Stimulated activated naive CD4-positive, alpha-beta T cell treated with Interleukin-2 at 50 U/mL for 16 hours (primary cell): ENCODE measurements at places on chromosomes 6 and 20.

GRCh38 chr6:3455569-3456394 is 1.1 kb downstream of the SLC22A23 start:
- no peak for DNase-seq

DNA sequence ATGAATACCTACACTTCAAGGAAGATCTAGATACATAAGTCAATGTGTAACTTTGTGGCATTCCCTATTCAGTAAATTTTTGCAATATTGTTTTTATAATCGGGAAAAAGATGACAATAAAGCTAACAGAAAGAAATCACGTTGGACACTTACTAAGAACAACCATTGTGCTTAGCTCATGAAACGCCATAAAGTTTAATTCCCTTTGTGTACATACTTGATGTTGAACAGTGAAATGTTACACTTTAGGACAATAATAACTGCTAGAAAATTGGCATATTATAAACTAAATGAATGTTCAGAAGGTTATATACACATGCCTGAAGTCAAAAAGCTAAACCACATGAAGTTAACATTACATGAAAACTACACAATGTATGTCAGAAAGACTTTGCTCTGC is 153.2 kb downstream of the TASP1 start:
- DNase-seq: no peak

DNA sequence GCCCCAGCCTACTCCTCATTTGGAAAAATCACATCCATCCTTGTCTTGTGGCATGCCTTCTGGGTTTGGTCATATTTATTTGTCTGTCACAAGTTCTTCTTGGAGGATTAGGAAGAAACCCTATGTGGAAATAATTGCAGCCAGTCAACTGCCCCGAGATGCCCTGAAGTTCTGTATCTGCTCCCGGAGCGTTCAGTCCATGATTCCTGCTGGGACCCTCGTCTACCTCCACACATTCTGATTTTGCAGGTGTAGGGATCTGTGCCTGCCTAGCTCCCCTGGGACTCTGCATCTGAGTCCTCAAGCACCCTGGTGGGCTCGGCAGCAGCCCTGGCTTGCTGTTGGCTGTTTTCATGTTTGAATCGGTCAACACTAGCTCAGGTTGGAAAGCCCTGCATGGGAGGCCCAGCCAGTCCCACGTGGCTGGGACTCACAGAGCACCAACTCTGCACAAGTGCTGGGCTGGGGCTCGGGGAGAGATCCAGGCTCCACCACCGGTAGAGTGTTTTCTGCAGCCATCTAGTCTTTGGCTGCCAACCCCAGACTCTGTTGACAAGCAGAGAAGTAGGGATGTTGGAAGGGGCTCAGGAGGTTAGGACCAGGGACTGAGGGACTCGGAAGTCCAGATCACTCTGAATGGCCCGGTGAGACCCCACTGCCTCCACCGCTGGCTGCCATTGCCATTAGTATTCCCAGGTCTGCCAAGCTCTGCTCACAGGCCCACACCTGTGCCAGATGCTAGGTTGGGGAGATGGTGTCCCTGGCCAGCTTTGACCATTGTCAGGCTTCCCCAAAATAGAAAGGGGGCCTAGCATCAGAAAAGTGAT is 183.5 kb upstream of the CST7 start:
- no peak for DNase-seq

DNA sequence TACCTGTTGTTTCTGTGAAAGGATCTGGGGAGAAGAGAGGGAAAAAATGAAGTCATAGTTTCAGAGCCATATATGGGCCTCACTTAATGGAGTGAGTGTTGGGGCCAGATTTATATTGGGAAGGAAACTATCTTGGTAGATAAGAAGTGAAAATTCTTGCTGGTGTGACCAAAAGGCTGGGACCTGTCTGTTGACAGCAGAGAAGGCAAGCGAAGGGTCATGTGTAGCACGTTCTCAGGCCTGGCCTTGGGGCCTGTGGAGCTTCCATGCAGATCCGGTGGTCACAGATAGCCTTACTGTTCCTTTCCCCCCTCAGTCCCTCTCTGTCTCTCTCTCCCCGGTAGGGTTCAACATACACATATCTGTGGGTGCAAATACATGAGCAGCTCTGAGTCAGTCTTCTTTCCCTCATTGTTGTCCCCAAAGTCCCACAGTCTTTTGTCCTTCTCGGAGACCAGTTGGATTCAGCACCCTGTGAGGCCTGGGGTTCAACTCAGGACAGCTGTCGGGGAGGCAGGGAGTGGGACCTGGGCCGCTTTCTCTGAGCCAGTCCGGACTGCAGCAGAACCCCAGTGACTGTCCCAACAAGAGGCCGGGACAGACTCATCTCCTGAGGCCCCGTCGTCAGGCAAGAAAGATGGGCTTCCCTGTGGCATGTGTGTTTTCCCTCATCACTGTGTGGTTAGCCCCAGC is 34.6 kb downstream of the PPP1R14C start:
- no peak for DNase-seq

DNA sequence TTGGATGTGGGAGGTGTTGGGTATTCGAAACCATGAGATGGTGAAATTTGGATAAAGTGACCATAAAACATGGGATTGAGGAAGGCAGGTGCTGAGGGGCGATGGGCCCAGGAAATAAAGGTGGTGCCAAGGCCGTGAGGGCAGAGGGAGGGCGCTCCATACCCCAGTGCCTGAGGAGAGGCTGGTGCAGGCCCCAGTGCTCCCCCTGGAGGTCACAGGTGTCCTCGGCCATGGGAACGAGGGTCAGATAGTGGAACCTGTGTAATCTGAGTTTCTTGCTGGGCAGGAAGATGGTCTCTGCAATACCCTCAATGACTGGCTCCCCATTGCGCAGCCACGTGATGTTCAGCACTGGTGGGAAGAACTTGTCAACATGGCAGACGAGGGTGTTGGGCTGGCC is 16.2 kb downstream of the HLA-DPB1 start:
- peak; percentile 57 for DNase-seq

- DNase-seq: no peak
Observed at GRCh38 chr6:23306251-23306950, 737.0 kb downstream of the HDGFL1 start.

- no peak for DNase-seq
Observed at GRCh38 chr6:39930540-39930939, 3.7 kb downstream of the MOCS1 start.

DNA sequence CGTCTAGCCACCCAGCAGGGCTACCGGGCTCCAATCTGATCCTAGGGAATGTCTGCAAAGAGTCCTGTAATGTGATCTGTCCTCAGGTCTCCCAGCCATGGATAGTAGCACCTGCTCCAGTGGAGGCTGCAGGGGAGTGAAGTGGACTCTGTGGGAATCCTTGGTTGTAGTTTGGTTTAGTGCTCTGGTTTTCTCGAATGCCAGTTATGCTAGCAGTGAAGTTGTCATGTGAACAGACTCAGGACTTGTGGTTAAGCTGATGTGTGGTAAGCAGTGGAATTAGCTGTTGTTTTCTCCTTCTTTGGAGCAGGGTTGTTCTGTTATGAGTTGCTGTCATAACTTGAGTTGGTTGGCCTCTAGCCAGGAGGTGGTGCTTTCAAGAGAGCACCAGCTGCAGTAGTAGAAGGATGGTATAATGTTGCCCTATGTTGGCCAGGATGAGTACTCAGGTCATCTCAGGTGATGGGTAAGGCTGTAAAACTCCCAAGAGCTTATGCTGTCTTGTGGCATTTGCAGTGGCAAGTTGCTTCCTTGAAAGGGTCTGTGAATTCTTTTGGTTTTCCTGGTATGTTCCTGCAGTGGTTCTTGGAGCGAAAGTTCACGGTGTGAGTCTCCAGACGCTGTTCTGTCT is 390.2 kb downstream of the UTRN start:
- DNase-seq: peak; percentile 12

- no peak for DNase-seq
Observed at GRCh38 chr6:33591424-33592032, 11.5 kb upstream of the BAK1 start.

DNA sequence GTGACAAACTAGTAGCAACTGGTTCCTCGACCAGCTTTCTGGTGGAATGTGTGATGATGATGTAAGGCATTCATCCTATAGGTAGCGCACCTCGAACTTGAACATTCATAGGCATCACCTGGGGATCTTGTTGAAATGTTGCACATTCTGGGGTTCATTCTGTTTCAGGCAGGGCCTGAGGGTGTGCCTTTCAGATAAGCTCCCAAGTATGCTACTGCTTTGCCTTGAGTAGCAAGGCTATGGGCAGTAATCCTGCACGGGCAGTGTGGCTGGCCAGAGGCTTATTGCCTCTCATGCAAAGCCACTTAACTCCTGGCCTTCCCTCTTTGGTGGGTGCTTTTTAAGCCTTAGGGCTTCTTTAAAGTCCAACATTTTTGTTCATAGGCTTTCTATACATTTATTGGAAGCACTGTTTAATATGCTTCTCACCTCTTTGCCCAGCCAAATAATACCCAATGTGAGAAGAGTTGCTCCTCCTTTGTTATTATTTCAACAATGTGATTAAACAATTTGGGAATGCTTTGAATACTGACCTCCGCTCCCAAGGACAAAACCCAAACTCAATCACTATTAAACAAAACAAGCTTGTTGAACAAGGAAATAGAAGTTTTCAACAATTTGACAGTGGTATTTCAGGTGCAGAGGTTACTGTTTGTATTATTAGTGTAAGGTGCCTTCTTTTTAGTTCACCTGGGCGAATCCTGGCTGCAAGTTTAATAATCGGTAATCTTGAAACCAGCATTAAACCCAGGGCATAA is 57.5 kb downstream of the JARID2 start:
- DNase-seq: no peak

DNA sequence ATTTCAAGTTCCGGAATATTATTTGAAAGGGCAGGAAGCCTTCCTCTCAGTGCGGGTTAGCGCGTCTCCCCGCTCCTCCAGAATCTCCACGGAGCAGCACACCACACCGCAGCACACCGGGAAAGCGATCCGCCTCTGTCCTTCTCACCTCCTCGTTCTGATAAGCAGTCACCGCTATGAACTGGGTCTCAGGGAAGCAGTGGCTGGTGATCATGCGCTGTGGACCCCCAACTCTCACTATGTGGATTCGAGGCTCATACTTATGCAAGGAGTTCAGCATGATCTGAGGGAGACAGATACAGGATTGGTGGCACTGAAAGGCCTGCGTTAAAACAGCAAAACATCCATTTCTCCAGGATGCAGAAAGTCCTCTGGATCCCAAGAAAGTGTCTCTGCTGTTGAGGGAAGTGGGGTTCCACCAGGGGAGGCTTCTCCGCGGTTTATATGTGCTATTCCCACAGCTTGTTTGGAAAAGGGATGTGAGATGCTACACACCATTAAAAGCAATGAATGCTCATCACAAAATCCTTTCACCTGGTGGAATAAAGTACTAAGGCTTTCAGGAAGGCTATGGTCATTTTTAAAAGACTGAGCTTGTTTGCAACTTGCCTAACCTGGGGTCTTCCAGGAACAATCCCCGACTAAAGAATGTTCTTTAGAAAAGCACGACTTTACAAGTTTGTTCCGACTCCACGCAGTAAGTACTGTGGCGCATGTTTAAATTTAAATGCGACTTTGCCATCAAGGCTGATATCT is 1.9 kb downstream of the TBXT start:
- DNase-seq: no peak

- DNase-seq: no peak
Observed at GRCh38 chr6:40630051-40630450, 42.9 kb upstream of the LRFN2 start.

GRCh38 chr6:104885518-104886043 is 25.9 kb upstream of the HACE1 start:
- DNase-seq: no peak

DNA sequence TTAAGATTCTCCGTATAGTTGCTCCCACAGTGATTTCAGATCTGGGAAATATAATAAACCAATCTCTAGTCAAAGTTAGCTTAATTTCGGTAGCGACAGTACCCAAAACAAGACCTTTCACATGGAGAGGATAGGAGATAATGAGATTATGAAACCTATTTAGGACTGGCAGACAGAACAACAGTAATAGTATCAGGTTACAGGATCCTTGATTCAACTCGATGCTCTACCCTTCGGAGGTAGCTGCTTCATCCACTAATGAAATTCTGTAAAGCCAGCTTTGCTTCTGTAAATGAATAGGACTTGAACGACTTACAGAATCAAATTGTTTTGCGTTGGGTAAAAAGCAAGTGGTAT is 534 bp upstream of the AKIRIN2 start:
- no peak for DNase-seq

DNA sequence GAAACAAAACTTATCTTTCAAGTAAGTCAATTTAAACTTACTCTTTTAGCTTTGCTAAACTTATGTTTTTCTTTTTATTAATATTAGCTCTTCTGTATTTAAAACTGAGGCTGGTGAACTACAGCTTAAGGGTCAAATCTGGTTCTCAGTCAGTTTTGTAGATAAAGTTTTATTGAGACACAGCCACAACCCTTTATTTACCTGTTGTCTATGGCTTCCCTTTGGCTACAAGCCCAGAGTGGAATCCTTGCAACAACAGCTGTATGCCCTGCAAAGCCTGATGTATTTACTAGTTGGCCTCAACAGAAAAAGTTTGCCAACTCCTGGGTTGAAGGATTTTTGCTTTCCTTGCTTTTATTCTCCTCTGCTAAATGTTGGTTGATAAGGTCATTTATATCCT is 491.4 kb upstream of the RNF217 start:
- no peak for DNase-seq

GRCh38 chr20:24720957-24721356 is 228.1 kb upstream of the CST7 start:
- DNase-seq: no peak

- no peak for DNase-seq
Observed at GRCh38 chr6:167993169-167993568, 4.3 kb upstream of the KIF25 start.

- no peak for DNase-seq
Observed at GRCh38 chr6:134422426-134423231, 104.7 kb upstream of the SGK1 start.

DNA sequence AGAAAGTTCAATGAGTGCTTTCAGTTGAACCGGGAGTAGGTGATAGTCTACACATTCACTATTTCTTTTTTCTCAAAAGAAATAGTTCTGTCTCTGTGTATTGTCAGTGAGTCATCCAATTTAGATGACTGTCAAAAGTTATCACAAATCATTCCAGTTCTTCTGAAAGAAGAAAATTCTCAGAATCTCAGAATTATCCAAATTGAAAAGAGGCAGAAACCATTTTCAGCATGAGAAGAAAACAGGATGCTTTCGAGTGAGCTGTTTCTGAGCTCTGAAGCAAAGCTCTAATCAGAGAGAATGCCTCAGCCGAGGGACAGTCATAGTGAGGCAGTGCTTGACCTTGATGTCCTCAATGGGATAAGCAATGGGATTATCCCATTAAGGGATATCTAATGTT is 97.9 kb downstream of the HUS1B start:
- DNase-seq: no peak

GRCh38 chr6:111482188-111482958 is 645 bp downstream of the REV3L start:
- DNase-seq: peak; percentile 60

DNA sequence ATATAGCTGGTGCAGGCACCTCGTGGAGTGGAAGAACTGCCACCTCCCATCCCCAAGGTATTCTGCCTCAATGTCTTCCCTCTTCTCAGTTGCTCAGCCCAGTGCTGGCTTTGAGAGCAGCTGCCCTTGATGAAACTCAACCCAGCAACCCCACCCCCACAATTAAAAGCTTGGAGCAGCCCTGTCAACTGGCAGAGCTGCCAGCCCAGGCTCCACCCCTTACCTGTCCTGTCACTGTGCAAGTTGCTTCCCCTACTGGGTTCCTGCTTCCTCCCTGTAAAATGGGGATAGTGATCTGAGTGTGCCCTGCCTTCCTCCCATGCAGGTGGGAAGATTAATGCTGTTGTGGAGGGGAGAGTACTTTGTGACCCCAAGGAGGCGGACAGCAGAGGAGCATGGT is 4.5 kb downstream of the TMEM63B start:
- no peak for DNase-seq
